ENCODE measurements at places on chromosomes 3 and 15.

DNA sequence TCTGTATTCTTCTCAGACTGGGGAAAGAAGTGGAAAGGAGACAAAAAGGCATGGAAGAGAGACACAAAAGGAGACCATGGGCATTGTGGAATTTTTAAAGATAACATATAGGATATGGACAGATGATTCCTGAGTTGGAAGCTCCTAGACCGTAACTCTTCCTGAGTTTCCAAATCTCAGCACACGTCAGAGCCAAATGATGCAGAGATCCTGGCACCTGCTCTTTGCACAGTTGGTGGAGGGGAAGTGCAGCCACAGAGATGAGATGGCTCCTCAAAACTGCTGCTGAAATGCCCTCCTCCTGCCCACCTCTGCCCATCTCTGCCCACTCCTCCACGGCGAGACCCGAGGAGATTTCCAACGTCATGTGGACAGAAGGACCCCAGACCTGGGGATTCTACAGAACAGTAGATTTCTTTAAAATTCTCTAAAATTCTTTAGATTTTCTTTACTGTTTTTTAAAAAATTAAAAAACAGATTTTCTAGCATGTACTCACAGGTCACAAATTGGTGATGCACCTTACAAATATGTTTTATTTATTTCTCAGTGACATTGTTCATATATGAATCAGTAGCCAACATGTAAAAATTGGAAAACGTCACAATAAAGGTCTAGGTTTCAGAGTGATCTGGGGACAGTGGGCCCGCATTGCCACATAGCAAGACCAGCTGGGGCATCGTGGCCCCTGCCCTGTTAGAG lies 8.1 kb downstream of the CPN2 start:
- no peak for DNase-seq

DNA sequence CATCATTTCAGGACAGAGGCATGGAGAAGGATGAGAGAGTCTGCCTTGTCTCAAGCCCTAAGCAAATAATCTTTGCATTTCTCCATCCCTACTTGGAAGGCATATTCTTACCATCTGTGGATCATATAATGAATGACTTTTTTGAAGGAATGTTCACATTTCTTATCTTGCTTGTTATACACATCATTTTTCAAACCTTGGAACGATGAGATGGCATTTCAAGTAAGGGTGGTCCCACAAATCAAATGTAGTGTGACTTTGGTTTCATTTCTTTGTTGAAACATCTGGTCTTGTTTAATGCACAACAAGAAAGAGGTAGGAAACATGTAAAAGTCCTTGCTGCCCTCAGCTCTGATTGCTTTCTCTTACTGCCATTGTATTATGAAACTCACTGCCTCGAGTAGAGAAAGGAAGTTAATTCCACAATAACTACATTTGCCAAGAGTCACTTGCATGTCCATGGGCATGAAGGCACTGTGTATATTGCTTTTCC lies 32.1 kb downstream of the RBMS3 start:
- no peak for DNase-seq

DNA sequence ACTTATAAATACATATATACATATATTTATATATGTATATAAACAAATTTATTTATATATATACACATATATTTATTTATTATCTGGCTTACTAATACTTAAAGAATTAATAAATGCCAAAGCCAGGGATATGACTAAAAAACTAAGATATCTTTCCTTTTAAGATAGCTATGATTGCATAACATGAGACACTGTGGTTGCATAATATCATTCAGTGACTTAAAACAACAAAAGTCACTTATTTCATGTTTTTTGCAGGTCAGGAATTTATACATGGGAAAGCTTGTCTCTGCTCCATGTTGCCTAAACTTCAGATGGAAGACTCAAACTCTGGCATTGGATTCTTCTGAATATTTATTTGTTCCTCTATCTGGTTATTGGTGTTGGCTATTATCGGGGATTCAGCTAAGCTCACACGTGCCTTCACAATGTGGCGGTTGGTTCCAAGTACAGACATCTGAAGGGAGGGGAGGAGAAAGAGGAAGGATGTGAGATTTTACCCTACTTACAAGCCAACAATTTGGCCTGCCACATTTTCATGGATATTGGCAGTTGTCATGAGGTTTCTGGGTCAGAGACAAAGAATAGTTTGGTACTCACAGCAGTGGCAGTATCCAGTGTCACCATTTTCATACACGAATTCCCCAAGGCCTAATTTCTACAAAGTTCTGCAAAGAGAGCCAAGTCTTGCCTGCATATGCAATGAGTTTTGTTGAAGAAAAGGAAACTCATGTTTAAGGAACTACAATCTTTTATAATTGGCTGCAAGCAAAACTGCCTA lies 381.6 kb downstream of the EPHA3 start:
- DNase-seq = no peak

- DNase-seq = no peak
Observed at GRCh38 chr3:52438579-52439425, 6.1 kb downstream of the SEMA3G start.

GRCh38 chr3:45567730-45568172 lies 26.8 kb upstream of the LIMD1 start:
- peak; percentile 68 for DNase-seq

DNA sequence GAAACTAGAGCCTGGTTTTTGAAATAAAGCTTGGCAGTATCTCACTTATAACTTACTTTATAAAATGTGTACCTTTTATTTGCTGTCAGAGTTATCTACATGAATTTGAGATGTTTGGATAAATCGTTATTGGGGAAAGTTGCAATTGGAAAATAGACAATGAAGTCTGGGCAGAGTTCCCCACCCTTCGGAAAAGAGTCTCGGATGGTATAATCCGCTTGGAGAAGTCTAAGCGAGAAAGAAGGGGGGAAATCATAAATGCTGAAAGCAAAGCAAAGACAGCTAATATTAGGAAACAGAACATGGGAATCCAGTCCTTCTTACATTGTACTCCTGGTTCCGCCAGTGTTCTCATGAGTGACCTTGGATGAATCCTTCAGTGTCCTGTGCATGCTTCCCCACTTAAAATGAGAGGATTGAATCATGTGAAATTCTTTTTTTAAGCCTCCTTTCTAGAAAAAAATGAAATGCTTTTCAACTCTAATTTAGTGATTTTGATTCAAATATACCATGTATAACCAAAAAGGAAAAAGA lies 162.4 kb downstream of the ATG7 start:
- DNase-seq = no peak

DNA sequence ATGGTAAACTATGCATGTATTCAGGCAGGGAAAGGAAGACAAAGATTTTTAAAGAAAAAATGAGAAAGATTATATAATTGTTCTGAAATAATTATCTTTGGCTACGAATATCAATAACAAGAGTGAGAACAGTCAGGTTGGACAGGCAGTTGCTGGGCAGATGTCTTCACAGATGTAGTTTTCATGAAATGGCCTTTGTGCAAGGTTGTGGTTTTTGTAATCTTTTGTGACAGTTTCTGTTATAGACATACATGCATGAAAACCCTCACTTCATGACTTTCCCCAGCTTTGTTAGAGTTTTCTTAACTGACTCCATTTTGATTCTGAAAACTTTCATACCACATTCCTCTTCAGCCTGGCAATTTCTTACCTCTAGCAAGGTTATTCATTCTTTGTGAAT lies 34.9 kb upstream of the SLC25A36 start:
- no peak for DNase-seq

DNA sequence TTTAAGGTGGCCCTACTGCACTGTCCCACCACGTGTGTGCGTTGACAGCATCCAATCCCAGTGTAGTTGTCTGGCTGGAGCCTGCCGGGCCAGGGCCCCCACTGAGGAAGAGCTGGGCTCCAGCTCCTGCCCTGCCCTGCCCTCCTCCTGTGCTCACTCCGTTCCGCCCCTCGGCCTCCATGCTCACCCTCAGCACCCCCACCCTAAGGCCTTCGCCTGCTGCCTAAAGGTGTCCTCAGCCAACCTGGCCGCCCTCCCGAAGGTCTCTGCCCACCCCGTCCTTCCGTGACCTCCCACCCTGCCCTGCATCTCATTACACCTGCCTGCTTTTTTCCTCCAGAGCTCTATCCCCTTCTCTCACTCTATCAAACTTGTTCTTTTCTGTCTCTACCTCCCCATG lies 118.0 kb downstream of the TPRA1 start:
- DNase-seq = no peak

DNA sequence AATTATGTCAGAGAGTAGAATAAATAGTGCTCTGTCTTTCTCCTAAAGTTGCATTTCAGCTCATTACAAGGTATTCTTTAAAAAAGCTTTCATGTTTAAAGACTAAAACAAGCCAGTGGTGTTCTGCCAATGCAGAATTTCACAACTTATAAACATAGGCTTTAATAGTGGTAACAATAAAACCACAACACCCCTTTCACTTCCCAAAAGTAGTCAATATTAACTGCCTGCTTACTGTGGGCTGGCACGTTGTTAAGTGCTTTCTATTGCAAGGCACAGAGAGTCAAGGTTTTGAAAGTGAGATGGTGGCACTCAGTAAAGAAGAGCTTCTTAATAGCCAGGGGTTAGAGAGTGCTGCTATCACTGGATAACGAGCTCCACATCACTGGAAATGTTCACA lies 8.4 kb upstream of the RTP1 start:
- DNase-seq = peak; percentile 51

DNA sequence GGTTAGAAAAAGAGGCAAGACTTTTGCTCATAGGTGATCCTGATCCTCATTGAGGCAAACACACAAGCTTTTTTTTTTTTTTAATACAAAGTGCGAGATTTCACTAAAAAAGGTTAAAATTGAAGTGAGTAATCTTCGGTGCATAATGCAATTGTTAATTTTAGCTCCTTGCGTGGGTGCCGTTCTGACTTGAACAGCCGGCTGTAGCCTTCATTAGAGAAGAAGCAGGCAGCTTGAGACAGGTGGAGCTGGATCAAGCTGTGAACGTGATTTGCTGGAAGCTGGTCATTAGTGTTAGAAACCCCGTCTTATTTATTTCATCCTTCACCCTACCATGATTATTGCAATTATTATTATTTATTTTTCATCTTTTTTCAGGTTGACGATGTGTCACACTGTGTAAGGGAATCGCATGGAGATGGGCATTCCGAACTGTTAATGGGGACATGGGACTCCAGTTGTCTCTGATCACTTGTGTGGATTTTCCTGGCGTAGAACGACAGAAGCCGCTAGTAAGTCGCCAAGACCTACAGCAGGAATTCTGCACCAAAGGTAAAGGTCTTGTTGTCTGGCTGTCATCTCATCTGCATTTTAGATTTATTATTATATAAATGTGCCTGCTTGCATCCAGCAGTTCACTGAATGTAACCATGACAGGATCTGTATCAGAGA lies 40.2 kb downstream of the ARPP21 start:
- no peak for DNase-seq

DNA sequence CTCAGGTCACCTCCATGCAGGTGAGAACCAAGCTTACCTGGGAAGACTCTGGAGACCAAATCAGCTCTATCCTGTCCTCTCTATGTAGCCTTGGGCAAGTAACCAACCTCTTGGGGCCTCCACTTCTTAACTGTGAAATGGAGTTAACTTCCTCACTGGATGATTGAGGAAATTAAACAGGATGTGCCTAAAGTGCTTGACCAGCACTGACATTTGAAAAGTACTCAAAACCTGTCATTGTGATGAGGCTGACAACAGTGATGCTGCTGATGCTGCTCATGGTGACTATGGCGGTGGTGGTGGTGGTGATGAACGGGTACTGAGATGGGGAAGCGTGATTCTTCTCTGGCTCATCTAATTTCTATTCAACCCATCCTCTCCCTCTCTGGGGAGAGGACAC lies 22.3 kb downstream of the VIPR1 start:
- DNase-seq = no peak

- DNase-seq = no peak
Observed at GRCh38 chr3:105402287-105402801, 35.6 kb downstream of the ALCAM start.

DNA sequence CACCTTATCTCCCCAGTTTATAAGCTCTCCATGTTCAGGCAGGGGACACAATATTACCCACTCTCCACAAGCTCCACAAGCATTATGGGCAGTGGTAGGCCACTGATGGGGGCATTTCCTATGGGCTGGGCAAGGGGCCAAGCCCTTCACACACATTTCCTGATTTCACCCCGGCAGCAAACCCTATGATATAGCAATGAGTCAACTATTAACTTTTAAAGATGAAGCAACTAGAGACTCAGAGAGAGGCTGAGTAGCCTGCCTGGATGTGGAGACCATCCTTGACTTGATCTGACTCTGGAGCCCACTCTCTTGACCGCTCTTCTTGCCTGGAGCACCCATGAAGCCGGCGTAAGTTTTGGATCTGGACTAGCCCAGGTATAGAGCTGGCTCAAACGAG lies 27.4 kb downstream of the FOXL2NB start:
- DNase-seq = no peak

DNA sequence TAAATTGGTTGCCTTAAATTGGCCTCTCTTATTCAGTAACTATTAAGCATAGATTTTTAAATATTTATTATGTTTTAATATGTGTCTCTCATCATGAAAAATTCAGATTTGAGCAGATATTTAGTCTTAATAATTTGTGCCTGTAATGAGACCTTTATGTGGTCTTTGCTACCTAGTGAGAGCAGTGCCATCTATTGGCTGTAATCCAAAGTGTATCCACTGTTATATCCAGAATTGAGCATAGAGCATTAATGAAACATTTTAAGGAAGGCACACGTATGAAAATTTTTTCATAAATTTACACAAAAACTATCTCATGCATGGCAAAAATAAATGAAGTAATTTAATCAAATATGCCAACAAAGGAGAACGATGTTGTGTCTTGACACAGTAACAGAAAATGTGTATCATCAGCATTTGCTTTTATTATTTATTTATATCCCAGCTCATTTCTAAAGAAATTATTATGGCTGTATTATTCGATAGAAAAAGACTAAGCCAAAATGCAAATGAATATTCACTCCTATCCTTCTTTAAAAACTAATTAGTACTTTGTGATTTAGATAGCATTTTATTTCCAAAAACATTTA lies 203.5 kb downstream of the RSRC1 start:
- DNase-seq = no peak

GRCh38 chr15:77837649-77838025 lies 204.9 kb upstream of the LINGO1 start:
- no peak for DNase-seq

DNA sequence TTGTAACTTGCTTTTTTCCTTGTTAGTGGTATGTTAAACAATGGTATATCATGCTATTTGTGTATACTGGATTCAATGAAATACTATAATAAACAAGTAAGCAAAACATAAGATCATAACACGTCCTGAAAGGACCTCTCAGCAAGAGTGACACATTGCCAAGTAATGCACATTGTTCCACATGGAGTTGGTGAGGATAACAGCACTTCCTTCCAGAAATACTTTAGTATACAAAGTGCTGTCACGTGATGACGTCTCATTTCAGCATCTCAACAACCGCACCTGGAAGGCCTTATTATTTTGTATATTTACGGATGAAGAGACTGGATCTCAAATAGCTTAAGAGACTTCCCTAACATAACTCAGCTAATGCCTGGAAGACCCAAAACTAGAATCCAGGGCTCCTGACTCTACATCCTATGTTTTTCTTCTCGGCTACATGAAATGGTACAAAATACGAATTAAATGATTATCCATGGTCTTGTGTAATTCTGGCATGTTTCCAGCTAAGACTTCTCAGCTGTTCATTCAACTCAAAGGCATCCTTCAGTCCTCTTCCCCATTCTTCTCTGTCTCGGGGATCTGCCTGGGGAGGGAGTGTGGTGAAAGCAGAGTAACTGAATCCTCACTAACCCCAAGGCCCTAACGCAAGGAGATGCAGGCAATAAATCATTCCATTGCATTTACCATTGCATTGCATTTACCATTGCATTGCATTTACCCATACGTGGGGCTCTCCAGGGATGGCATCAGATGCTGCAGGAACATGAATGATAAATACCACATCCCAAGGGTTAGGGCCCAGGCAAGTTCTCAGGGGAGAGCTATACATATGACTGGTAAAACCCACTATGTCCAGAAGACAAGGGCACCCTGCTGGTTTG lies 79.2 kb downstream of the LIPC start:
- no peak for DNase-seq

Measured in naive B cell (primary cell).